Fibroblast of skin of scalp (primary cell): ENCODE measurements at places on chromosomes 1 and 21.

DNA sequence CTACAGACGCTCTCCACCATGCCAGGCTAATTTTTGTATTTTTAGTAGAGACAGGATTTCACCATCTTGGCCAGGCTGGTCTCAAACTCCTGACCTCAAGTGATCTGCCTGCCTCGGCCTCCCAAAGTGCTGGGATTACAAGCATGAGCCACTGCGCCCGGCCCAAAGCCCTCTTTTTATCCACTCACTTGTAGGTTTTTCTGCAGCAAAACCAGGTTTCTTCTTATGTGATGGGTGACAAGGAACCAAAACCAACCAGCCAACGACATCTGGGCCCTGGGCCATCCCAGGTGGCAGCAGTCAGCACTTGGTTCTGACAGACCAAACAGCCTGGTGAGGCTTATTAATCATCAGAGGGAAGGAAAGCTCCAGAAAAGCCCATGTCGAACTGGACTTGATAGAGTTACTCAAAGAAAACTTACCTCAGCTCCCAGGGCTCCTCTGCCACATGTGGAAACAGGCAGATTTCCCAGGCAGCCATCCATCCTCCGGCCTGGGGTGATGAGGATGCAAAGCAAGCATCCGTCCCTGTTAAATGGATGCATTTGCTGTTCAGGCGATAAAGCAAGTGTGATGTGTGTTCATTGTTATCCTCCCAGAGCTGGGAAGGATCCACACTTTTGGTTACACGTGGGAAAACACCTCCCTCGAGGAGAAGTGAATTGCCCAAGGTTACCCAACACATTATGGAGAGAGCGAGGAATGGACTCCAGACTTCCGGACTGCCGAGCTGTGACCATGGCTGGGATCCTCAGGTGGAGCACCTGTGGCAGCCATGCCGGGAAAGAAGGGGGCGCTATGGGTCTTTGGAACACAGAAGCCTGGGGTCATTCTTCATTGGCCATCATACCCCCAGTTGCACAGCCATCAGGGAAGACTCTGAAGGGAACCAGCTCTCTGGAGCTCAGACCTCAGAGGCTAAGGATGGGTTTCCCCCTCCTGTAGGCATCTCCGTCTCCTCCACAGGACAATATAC is 118.8 kb downstream of the HUNK start:
- DNase-seq = no peak

DNA sequence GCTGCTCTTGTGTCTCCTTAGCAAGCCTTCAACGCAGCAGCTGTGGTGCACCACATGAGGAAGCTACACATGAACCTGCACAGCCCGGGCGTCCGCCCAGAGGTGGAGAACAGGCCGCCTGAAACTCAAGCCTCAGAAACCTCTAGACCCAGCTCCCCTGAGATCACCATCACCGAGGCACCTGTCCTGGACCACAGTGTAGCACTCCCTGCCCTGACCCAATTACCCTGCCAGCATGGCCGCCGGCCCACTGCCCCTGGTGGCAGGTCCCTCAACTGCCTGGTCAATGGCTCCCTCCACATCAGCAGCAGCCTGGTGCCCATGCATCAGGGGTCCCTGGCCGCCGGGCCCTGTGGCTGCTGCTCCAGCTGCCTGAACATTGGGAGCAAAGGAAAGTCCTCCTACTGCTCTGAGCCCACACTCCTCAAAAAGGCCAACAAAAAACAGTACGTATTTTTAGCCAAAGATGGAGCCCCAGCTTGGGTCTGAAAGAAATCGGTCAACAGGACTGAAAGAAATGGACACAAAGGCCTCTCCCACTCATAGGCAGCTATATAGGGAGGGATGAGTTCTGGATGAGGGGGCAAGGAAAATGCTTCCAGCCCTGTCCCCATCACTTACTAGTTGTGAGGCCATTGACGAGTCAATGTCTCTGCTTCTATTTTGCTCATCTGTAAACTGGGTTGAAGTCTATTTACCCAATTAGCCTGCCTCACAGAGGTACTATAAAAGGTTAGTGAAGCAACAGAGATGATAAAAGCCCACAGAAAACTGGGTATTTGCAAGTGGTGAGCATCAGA is 28.5 kb downstream of the CAMK1G start:
- no peak for DNase-seq

DNA sequence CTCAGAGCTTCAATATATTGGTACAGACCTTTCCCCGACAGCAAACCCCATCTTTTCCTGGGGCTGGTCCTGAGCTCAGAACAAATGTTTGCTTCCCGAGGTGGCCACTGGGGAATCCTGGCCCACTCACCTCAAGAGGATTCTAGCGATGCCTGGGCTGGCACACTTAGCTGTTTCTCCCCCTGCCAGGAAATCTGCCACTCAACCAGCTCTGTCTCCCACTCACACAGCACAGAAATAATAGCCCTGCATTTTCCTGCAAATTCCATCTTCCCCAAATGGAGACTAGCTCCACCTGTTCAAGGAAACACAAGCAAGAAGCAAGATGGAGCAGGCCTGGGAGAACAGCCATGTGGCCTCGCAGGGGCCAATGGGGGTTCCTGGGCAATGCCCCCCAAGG is 21.1 kb downstream of the KCNN3 start:
- DNase-seq = no peak

DNA sequence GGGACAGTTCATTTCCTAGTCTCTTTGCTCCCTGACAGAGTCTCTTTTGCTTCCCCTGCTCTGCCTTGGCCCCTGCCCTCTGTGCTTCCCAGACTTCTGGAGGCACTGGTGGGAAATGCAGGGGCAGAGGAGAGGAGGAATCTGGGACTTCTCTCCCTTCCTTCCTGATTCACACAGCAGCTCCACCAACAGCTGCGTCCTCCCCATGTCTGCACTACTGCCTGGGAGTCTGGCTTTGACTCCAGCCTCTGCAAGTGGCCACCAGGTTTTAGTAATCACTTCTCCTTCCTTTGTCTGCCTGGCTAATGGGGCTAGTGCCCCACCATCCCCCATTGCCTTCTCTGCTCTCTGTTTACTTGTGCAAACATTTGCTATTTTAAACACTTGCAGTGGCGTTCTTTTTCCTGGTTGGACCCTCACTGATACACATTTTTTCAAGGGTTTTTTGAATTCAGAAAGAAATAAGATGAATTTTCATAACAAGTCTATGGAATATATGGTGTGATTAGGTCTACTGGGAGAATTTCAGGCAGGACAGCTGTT is 21.9 kb downstream of the FASLG start:
- DNase-seq = no peak

DNA sequence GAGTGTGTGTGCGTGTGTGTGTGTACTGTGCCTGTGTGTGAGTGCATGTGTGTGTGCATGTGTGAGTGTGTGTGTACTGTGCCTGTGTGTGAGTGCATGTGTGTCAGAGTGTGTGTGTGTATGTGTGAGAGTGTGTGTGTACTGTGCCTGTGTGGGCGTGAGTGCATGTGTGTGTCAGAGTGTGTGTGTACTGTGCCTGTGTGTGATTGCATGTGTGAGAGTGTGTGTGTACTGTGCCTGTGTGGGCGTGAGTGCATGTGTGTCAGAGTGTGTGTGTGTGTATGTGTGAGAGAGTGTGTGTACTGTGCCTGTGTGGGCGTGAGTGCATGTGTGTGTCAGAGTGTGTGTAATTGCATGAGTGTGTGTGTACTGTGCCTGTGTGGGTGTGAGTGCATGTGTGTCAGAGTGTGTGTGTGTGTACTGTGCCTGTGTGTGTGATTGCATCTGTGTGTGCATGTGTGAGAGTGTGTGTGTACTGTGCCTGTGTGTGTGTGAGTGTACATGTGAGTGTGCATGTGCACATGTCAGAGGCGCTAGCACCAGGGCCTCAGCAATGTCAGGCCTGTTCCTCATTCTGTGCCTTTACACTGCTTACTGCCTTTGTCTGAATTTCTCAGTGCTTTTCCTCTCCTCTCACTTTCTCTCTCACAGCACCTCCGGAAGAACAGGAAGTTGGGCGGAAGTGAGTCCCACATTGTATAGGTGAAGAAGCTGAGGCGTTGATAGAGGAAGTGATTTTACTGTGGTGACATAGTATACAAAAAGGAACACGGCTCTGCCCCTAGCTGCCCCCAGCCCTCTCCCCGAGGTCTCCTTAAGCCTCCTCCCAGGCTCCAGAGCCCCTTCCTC is 4.9 kb downstream of the SLC5A9 start:
- DNase-seq = no peak

GRCh38 chr1:47935163-47935562 is 62.0 kb downstream of the TRABD2B start:
- no peak for DNase-seq

DNA sequence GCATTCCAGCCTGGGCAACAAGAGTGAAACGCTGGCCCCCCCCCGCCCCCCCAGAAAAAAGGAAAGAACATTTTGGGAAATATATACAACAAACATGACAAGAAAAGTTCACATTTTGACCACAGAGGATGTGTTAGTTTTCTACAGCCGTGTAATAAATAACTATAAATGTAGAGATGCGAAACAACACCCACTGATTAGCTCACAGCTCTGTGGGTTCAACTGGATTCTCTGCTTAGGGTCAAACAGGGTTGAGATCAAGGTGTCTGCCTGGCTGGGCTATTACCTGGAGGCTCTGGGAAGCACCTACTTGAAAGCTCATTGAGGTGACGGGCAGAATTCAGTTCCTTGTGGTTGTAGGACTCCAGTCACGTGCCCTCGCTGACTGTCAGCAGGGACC is 11.1 kb upstream of the VPS26C start:
- DNase-seq = no peak
